Ovary (tissue), 10 donors: ENCODE measurements at places on chromosomes 5 and 9. TPM values are rescaled to one million over a fixed set of nuclear protein-coding genes. Genes with fewer than 3 reads are reported as not detected.
A peak's percentile ranks its signal among the peaks of the same experiment; 100 is the strongest.

GRCh38 chr5:174560861-174561260 lies 163.5 kb upstream of the MSX2 start:
- H3K27ac ChIP-seq, result no peak overlapping the region
- H3K27me3 ChIP-seq, result no peaks in the 10 kb centered on the region
- no peak overlapping the region for H3K4me3 ChIP-seq
- no peak for DNase-seq
- no peaks in the 10 kb centered on the region for H3K36me3 ChIP-seq
- H3K4me1 ChIP-seq, result no peaks in the 10 kb centered on the region

- H3K36me3 ChIP-seq, result no peaks in the 10 kb centered on the region
- H3K4me1 ChIP-seq, result peaks cover 8% of the 10 kb centered on the region
- no peaks in the 10 kb centered on the region for H3K27me3 ChIP-seq
- DNase-seq, result no peak
- H3K27ac ChIP-seq, result no peak overlapping the region
- H3K4me3 ChIP-seq, result no peak overlapping the region
These were observed 32.1 kb upstream of the SH3PXD2B start for GRCh38 chr5:172486451-172486850.

DNA sequence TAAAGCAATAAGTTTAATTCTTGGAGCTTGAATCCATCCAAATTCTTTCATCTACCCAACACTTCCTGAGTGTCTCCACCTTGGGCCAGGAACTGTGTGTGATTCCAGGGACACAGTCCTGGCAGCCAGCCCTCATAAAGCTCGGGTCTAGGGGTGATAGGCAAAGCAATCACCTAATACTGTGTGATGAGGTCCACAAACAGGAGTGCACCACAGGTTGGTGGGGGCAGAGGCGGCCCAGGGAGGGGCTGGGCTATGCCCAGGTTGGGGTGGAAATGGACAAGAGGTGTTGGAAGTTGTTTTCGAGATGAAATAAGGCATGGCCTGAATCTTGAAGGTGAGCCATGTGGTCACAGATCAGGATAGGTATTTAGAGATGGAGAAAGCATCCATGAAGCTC lies 133.9 kb upstream of the PTCH1 start:
- no peaks in the 10 kb centered on the region for H3K4me1 ChIP-seq
- no peak overlapping the region for H3K27ac ChIP-seq
- no peak for DNase-seq
- no peaks in the 10 kb centered on the region for H3K27me3 ChIP-seq

DNA sequence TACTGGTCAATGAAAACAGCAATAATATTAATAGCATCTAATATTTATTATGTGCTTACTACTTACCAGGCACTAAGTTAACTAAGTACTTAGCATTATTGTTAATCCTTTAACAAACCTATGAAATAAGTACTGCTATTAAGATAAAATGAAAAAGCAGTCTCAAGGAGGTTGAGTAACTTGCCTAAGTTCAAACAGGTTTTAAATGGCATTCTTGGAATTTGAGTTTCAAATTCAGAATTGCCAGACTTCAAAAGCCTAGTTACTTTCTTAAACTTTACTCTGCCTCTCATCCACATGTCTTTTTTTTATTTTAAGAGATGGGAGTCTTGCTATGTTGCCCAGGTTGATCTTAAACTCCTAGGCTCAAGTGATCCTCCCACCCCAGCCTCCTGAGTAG lies 16.0 kb downstream of the LEAP2 start:
- H3K27me3 ChIP-seq, result no peaks in the 10 kb centered on the region
- no peak for DNase-seq
- H3K27ac ChIP-seq, result no peak overlapping the region
- H3K4me1 ChIP-seq, result no peaks in the 10 kb centered on the region
- no peak overlapping the region for H3K4me3 ChIP-seq

DNA sequence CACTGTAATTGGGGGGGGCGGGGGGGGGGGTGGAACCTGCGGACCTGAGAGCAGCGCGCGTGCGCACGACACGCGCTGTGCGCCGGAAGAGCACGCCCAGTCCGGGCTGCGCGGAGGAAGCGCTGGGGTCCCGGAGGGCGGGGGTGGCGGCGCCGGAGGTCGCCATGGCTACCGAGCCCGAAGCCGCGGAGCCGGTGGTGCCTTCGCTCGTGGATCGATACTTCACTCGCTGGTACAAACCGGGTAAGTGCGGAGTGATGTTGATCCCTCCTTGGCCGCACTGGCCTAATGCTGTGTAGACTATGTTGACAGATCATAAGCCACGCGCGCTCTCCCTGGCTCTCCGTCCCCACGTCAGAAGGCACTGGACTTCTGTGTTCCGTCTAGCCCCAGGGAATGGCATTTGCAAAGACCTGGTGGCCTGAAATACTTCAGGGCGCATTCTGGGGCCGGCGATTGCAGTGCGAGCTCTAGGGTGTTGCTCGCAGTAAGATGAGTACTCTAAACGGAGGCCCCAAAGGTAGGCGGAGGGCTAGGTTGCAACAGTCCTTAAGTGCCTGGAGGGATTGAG lies at the start of gene ABITRAM:
Gene ABITRAM, plus strand, starts transcription at position 78 of the 571 bp plus-strand sequence. Its CDS starts 87 bp downstream, at position 165.
- peak within 1 kb of the TSS; percentile 69 for H3K27ac ChIP-seq
- DNase-seq, result peak; percentile 85
- H3K4me1 ChIP-seq, result peaks cover 5% of the 10 kb centered on the region

Gene C9
- total RNA-seq, result not detected

Gene FAM219A
- 15.2 TPM for total RNA-seq

DNA sequence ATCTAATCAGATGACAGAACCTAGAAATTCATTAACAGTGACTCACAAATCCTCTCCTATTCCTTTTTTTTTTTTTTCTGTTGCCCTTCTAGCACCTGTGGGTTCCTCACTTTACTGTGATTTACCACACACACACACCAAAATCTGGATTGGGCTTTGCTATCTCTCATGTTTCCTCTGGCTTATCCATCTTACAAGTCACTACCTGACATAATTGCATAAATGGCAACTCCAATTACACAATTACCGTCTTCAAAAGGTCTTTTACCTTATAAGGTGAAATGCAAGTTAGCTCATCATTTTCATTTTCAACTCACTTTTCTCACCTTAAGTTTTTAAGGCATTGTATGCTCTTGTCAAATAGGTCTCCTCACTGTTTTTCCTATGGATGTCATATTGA lies 426.3 kb upstream of the MEF2C start:
- H3K27me3 ChIP-seq, result no peaks in the 10 kb centered on the region
- DNase-seq, result no peak
- H3K36me3 ChIP-seq, result no peaks in the 10 kb centered on the region
- H3K4me1 ChIP-seq, result peaks cover under 1% of the 10 kb centered on the region
- no peak overlapping the region for H3K27ac ChIP-seq

- no peaks in the 10 kb centered on the region for H3K4me1 ChIP-seq
- no peak for DNase-seq
- no peaks in the 10 kb centered on the region for H3K27me3 ChIP-seq
- no peaks in the 10 kb centered on the region for H3K36me3 ChIP-seq
These were observed 90.9 kb upstream of the MTAP start for GRCh38 chr9:21711504-21711903.

DNA sequence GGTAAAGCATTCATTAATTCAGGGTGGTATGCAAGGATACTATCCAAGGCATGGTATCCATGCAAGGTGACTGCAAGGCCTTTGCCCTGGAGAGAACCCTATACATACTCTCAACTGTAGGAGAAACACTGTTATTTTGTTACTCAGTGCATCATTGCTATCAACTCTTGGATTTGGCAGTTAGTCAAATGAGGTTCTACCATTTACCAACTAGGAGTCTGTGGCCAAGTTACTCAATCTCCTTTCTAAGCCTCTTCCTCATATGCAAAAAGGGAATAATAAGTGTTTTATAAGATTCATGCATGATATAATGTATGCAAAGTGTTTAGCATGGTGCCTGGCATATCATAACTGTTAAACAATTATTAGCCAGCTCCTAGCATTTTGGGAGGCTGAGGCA lies 4.0 kb downstream of the PCDHGC3 start:
- no peak overlapping the region for H3K4me3 ChIP-seq
- no peaks in the 10 kb centered on the region for H3K27me3 ChIP-seq
- no peaks in the 10 kb centered on the region for H3K36me3 ChIP-seq
- no peak for DNase-seq
- no peak overlapping the region for H3K27ac ChIP-seq
- H3K4me1 ChIP-seq, result peaks cover 17% of the 10 kb centered on the region

DNA sequence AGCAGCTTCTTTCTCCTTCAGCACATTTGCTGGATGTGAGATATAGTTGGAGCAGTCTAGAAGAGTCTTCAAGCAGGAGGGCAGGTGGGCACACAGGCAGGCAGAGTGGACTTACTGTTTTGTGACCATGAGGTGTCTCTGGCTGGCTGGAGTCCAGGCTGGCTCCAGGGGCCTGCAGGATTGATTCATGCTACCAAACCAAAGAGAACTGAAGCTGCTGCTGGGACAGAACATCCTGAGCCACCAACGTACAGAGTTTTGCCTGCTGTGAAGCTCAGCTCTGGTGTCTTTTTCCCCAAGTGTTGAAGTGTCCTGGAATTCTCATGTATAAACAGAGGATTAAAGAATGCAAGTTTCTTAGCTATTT lies 45.7 kb downstream of the CYSTM1 start:
- no peaks in the 10 kb centered on the region for H3K27me3 ChIP-seq
- no peak overlapping the region for H3K4me3 ChIP-seq
- H3K36me3 ChIP-seq, result no peaks in the 10 kb centered on the region
- no peak for DNase-seq
- no peaks in the 10 kb centered on the region for H3K4me1 ChIP-seq
- H3K27ac ChIP-seq, result no peak overlapping the region

DNA sequence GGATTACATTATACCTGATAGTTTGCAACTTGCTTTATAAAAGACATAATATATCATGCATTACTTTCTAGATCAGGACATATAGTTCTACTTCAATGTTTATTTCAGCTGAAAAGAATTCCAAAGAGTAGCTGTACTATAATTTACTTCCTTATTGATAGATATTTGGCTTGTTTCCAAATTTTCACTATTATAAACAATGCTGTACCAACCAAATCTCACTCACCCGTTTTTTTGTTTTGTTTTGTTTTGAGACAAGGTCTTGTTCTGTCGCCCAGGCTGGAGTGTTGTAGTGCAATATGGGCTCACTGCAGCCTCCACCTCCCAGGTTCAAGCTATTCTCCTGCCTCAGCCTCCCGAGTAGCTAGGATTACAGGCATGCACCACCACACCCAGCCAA lies 132.7 kb downstream of the GNAQ start:
- no peak overlapping the region for H3K4me3 ChIP-seq
- no peak for DNase-seq
- peaks cover 2% of the 10 kb centered on the region for H3K4me1 ChIP-seq

- DNase-seq, result no peak
- peaks cover 6% of the 10 kb centered on the region for H3K4me1 ChIP-seq
- no peak overlapping the region for H3K27ac ChIP-seq
- H3K36me3 ChIP-seq, result no peaks in the 10 kb centered on the region
These were observed 334.7 kb downstream of the FBXL7 start for GRCh38 chr5:15834596-15835245.

- no peaks in the 10 kb centered on the region for H3K27me3 ChIP-seq
- no peak overlapping the region for H3K4me3 ChIP-seq
- no peak overlapping the region for H3K27ac ChIP-seq
- H3K36me3 ChIP-seq, result no peaks in the 10 kb centered on the region
These were observed 5.2 kb downstream of the F2R start for GRCh38 chr5:76720988-76721569.

Gene ARID3C
- total RNA-seq, result not detected

Gene ADRA1B
- 5.5 TPM for total RNA-seq

Gene ANGPTL2
- 84.3 TPM for total RNA-seq

GRCh38 chr5:88873447-88873846 lies 9.5 kb downstream of the MEF2C start:
- no peak overlapping the region for H3K27ac ChIP-seq
- H3K36me3 ChIP-seq, result no peaks in the 10 kb centered on the region
- no peak for DNase-seq
- no peak overlapping the region for H3K4me3 ChIP-seq

Gene ANKRD55
- total RNA-seq, result not detected

GRCh38 chr9:114143234-114143633 lies 12.1 kb upstream of the COL27A1 start:
- H3K4me3 ChIP-seq, result no peak overlapping the region
- H3K27ac ChIP-seq, result no peak overlapping the region
- no peaks in the 10 kb centered on the region for H3K27me3 ChIP-seq
- no peak for DNase-seq

Gene SEMA6A
- total RNA-seq, result 35.0 TPM

Gene ZFP2
- 3.6 TPM for total RNA-seq

- H3K36me3 ChIP-seq, result no peaks in the 10 kb centered on the region
- no peaks in the 10 kb centered on the region for H3K27me3 ChIP-seq
- no peaks in the 10 kb centered on the region for H3K4me1 ChIP-seq
- no peak overlapping the region for H3K27ac ChIP-seq
These were observed 116.0 kb downstream of the ZNF354C start for GRCh38 chr5:179176166-179176565.

GRCh38 chr5:168292786-168293696 lies 1.6 kb downstream of the WWC1 start:
- no peaks in the 10 kb centered on the region for H3K36me3 ChIP-seq
- peaks cover 2% of the 10 kb centered on the region for H3K4me1 ChIP-seq
- no peak for DNase-seq
- no peak overlapping the region for H3K4me3 ChIP-seq
- no peak overlapping the region for H3K27ac ChIP-seq

- no peaks in the 10 kb centered on the region for H3K36me3 ChIP-seq
- no peaks in the 10 kb centered on the region for H3K27me3 ChIP-seq
- peaks cover 18% of the 10 kb centered on the region for H3K4me1 ChIP-seq
- peak overlapping the region; percentile 26 for H3K27ac ChIP-seq
- DNase-seq, result no peak
These were observed 53.5 kb upstream of the ABL1 start for GRCh38 chr9:130781569-130781968.

Gene GGTA1
- 2.4 TPM for total RNA-seq

DNA sequence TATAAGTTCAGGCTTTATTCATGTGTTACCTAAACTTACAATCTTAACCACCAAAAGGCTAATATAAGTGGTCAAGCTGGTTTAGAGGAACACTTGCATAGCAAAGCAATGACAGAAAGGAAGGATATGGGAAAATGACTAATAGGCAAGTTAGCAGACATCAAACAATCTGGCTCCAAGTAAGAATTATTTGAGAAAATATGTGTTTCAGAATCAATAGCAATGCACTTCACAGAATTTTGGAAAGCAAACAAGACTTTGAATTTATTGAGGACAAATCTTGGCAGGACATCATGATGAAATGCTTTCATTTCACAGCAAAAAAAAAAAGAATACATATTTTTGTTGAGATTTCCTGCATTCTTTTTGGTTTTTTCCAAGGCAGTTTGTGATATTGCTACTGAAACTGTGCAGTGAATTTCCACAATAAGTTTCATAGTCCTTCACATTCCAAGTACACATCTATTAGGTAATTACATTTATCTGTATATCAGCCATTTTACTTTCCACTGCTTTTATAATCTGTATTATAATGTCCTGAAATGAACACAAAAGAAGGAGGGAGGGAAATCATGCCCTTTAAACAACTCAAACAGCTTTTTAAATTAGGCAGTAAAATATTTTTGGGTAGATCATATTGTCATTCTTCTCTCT lies 417.9 kb downstream of the NR2F1-AS1 start:
- H3K4me3 ChIP-seq, result no peak overlapping the region
- H3K4me1 ChIP-seq, result peaks cover 3% of the 10 kb centered on the region
- no peaks in the 10 kb centered on the region for H3K36me3 ChIP-seq
- DNase-seq, result no peak
- H3K27ac ChIP-seq, result no peak overlapping the region

GRCh38 chr5:137935694-137936093 lies 46.4 kb downstream of the PKD2L2 start:
- peaks cover 2% of the 10 kb centered on the region for H3K4me1 ChIP-seq
- H3K4me3 ChIP-seq, result no peak overlapping the region
- H3K27ac ChIP-seq, result no peak overlapping the region
- H3K27me3 ChIP-seq, result no peaks in the 10 kb centered on the region

- no peaks in the 10 kb centered on the region for H3K27me3 ChIP-seq
- peaks cover 2% of the 10 kb centered on the region for H3K4me1 ChIP-seq
- no peak overlapping the region for H3K27ac ChIP-seq
- H3K36me3 ChIP-seq, result no peaks in the 10 kb centered on the region
- no peak for DNase-seq
These were observed 876 bp downstream of the CAAP1 start for GRCh38 chr9:26891726-26892125.
